ENCODE measurements at places on chromosomes 7 and 10.

DNA sequence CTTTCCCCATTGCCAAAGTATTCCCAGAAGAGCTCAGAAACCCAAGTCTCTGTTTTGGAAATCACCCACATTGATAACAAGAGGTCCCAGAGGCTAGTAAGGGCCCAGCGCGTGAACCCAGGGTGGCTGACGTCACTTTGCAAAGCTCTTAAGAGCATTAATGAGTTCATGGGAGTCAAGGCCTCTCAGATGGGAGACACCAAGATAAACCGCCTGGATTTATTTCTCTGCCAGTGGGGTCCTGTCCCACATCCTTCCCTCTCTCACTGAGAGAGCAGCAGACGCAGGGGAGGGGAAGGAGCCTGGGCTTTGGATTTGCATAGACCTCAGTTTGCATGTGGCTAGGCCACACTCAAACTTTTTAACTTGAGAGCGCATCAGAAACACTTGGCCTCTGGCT is 184.8 kb upstream of the PDE1C start:
- DNase-seq: no peak

- DNase-seq: no peak
Measured at GRCh38 chr7:121560267-121560990, 164.3 kb upstream of the FAM3C start.

DNA sequence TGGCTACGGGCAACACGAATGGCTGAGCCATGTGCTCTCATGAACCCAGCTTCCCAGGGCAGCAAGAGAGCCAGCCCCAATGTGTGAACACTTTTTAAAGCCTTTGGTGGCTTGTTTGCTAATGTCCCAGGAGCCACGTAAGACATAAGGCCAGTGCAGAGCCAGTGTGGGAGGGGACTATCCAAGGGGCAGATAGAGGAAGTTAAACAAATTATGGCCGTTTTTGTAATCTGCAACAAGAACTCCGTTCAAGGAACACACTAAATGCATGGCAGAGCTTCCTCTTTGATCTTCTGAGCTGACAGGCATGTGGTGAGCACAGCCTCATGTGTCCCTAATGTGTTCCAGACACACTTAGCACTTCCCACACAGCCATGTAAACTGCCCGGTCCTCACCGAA is 133.3 kb downstream of the TEX36 start:
- no peak for DNase-seq

DNA sequence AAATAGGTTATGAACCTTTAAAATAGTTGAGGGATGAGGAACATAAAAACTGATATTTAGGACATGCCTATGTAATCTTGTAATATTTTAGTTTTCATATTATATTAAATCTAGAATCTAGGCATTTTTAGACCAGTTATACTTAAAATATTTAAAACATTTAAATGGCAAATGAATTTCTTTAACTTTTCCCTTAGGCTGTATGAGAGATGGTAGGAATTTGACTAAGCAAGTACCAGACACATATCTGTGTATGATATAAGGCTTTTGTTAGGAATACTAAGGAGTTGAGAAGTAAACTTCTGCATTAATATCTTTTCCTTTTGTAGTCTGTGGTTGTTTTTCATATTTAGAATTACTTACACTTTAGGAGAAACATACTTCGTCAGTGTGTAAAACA is 25.1 kb downstream of the SEPTIN7 start:
- no peak for DNase-seq

GRCh38 chr7:139758388-139758787 is 19.4 kb downstream of the HIPK2 start:
- DNase-seq: no peak

DNA sequence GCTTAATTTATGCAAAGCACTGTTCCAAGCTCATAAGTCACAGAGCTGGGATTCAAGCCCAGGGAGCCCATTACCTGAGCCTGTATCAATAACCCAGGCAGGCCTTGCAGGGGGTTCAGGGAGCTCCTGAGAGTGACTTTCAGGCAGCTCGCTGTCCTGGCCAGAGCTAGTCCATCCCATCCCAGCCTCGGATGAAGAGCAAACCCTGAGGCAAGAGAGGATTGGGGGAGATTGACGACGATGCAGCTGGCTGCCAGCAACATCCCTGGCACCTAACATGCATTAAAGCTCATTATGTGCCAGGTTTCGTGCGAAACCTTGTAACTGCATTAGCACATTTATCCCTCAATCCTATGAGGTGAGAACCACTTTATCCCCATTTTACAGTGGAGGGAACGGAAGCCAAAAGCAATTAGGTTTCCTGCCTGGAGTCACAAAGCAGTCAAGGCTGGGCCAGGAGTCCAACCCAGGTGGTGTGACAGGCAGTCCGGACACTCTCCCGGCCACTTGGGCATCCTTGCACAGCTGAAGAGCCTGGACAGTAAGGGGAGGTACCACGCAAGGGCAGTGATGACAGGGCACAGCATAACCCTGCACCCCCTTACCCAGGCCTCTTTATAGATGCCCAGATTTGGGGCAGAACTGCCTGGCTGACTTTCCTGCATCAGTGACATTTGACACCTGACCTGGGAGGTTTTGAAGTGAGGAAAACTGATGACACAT is 129.8 kb upstream of the CHST15 start:
- no peak for DNase-seq

GRCh38 chr10:104925232-104925851 is 284.3 kb downstream of the SORCS3 start:
- no peak for DNase-seq

DNA sequence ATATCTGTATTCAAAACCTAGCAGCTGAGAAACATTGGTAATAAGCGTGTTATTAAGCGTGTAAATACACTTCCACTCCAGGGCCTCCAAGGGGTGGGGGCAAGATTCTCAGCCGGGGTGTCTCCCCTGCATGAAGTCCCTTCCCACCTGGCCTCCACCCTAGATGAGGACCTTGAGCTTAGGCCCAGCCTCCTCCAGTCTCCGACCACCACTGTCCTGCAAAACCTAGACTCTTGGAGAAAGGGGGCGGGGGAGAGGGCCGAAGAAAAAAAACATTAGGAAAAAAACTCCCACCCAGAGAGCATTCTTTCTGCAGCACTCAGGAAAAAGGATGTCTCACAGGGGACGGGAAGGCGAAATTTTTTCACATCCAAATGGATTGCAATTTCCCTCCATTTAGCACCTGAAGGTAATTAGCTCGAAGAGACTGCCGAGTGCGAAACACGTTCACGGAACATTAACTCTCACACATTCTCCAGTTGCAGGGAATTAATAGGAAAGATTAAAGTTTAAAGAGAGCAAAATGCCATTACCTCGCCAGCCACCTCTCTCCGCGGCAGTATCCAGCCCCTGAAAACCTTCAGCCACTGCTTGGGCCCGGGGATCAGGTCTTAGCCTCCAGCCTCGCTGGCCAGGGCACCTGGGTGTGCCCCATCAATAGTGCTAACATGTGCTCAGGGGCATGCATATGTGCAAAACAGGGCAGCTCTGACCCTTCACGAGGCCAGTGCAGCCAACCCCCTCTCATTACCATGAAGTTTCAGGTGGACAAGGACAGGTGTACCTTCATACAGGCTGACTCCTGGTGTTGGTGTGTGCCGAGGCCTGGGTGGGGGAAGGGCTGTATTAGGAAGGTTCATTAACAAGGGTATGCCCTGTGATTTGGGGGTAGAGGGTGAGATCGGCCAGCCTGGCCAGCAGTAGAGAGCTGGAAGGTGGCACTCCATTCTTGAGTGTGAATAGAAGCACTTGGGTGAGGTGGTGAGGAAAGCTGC is 77.2 kb downstream of the HIF1AN start:
- DNase-seq: no peak

- DNase-seq: no peak
Measured at GRCh38 chr7:157378390-157378789, 41.6 kb downstream of the DNAJB6 start.

DNA sequence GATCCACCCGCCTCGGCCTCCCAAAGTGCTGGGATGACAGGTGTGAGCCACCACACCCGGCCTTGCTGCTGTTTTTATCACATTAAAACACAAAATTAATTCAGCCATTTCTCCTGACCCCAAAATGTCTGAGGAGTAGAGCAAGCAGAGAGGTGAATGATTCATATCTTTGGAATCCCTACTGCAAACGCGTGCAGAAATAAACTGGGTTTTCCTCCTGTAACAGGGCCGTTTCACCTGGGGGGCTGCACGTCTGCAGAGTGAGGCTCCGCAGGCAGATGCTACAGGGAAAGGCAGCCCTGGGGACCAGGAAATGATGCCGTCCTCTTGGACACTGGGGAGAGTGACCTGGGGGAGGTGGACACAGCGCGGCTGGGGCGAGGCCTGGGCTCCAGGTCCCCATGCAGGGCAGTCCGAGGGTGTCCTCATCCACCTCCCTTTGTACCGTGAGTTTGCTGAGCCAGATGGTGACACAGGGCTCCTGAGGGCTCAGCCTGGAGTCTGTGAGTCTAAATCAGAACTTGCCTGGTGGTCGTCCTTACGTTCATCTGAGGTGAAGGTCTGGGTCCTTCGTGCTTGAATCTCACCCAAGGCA is 41.9 kb downstream of the PDGFA start:
- no peak for DNase-seq

GRCh38 chr10:24306507-24306875 is 97.6 kb downstream of the KIAA1217 start:
- no peak for DNase-seq

GRCh38 chr7:106668861-106669524 is 8.0 kb upstream of the CCDC71L start:
- DNase-seq: no peak

- DNase-seq: no peak
Measured at GRCh38 chr10:99630433-99630832, 10.2 kb upstream of the SLC25A28 start.

DNA sequence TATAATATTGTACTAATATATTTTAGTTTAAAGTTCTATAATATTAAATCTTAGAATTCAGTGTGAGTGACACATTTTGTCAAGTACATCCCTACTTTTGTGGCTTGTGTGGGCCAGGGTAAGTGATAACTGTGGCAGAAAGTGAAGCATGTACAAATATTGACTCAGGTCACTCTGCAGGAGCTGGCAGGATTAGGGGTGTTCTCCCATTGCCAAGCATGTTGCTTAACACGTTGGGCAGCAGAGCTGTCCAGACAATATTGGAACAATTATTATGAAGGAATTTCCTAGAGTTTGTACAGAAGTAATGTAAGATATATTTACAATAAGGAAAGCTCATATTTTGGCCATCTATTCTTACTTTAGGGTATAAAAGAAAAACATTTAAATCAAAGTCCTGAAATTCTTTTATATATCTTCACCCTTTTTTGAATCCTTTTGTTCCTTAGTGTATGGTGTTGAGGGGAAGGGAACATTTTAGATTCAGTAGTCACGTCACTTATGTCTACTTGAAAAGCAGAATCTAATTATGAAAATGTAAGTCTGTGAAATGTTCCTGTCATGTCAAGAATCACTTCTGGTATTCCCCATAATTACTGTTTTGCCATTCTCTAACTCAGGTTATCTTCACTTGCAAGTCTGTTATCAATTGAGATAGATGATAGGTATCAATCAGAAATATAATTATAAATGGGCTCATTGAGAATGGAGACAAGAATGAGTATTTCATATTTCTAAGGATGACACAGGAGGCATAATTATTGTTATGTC is 4.0 kb downstream of the HDAC9 start:
- no peak for DNase-seq

- peak; percentile 81 for DNase-seq
Measured at GRCh38 chr7:116953372-116953905, at the start of gene ST7. ST7 (plus strand) TSS chr7:116953501; CDS start chr7:116953541, 40 bp downstream.

GRCh38 chr10:12055732-12056131 is 13.0 kb upstream of the DHTKD1 start:
- DNase-seq: no peak

DNA sequence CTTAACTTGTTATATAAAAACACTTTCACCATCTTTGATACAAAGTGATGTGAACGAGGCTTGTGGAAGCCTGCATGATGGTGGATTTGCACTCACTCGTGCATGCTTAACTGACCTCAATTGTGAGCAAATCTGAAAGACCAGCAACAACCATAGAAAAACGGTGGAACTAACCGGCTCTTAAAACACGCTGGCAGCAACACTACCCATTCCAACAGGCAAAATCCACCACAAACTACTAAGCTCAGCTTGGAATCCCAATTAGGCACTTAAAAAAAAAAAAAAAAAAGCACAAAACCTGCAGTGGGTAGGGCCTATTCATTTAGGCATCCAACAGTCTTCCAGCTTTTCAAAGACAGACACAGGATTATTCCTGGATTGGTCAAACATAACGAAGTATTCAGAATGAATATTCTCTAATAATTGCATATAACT is 1.8 kb downstream of the GDI2 start:
- no peak for DNase-seq

DNA sequence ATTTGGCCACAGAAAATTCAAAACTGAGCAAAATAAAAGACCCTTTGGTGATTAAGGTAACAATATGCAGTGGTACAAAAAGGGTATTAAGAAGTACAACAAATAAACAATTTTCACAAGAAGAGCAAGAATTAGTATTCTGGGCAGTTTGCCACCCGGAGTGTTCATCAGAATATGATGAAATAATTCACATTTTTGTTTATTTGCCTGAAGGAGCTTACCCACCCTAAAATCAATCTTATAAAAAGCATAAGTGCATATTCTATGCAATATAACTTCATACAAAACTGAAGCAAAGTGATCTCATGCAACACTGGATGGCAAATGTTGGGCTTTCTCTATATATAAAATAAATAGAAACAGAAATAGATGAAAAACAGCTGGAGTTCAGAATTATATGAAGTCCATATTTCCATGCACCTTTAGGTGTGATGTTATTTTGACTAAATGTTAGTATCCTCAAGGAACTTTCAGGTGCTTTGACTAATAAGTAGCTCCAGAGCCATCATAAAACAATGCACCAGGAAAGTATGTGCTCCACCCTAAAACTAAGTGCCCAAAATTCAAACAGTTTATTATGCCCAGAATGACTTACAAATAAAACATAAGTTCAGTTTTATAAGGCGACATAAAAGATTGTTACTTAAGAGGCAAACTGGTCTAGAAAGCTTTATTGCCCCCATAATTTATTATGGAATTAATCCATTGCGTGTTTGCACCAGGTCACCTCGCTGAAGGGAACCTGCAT is 474.3 kb downstream of the SEMA3D start:
- no peak for DNase-seq

DNA sequence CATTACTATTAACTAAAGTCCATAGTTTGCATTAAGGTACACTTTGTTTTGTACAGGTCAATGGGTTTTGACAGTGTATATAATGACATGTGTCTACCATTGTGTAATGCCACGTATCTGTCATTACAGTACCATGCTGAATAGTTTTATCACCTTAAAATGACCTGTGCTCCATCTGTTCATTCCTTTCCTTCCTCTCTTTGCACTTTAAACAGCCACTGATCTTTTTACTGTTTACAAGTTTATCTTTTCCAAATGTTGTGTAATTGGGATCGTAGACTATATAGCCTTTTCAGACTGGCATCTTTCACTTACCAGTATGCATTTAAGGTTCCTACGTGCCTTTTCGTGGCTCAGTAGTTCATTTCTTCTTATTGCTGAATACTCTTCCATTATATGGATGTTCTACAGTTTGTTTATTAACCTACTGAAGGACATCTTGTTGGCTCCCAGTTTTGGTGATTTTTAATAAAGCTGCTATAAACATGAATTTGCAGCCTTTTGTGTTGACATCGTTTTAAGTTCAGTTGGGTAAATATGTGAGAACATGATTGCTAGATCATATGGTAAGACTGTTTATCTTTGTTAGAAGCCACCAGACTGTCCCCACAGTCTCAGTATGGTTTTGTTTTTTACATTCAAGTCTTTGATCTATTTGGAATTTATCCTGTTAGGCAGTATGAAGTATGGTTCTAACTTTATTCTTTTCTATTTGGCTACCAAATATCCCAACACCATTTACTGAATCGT is 24.7 kb downstream of the STAM start:
- DNase-seq: no peak

All from T-helper 2 cell (primary cell).